ENCODE measurements at places on chromosomes 5 and 9. TPM values are rescaled to one million over a fixed set of nuclear protein-coding genes. Genes with fewer than 3 reads are reported as not detected.

GRCh38 chr5:141322261-141322660, 1.7 kb upstream of the TAF7 start:
- DNase-seq = no peak

- peak; percentile 78 for DNase-seq
These were observed 19.8 kb downstream of the DYNC2I2 start for GRCh38 chr9:128636556-128637530.

- no peak for DNase-seq
These were observed 269.7 kb downstream of the ISL1 start for GRCh38 chr5:51652980-51653379.

DNA sequence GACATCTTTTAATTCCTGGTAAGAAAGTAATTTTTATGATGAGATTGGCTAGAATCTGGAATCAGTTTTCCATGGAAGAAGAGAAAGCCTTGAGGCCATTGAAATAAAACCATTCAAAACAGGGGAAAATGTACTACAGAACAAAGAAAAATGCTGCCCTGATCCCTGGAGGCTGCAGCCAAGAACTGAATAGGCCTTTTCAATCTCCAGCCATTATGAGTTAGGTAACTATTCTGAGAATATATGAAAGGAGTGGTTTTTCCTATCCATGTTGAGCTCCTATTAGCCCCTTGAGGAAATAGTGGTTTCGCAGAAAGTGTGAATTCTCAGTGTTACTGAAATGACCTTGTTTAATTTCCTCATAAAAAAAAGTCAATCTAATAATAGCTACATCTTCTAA, 408.5 kb upstream of the GRAMD2B start:
- peak; percentile 12 for DNase-seq

DNA sequence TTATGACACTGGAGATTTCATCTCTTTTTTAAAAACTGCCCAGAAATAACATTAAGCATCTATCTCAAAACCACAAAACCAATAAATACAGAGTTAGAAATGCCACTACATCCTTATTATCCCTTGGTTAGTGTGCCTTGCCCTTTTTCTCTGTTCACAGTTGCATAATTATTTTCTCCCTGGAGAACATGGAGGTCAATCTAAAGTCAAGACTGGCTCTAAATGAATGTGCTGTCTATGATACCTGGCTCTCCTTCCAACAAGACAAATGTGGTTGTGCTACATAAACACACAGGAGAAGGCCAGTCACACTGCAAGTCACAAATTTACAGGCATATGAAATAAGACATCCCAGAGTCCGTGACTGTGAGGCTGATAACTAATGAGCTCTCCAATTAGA, 2.8 kb downstream of the FBN2 start:
- DNase-seq = peak; percentile 19

DNA sequence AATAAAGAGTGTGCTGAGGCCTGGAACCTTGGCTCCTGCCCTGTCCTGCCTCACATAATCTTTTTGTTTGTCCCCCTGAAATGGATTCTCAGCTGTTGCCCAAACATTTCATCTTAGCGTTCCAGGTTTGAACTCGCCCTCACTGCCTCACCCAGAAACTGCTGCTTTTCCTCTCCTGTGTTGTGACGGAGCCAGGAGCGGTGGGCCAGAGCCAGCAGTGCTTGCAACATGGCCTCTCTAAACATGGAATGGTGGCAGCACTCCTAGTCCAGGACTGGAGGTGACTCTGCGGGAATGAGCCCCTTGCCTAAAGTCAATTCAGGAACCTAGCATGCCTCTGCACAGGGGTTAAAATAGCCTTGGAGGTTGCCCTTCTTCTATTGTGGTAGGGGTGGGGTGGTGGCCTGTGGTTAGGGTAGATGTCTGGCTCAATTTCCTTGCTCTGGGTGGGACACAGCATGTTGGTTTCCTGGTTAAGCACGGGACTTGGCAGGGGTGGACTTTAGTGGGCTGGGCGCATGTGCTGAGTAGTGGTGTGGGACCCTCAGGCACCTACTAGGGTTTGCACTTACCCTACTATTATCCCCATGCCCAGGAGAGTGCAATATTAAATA, 101.6 kb downstream of the SLC25A46 start:
- DNase-seq = no peak

DNA sequence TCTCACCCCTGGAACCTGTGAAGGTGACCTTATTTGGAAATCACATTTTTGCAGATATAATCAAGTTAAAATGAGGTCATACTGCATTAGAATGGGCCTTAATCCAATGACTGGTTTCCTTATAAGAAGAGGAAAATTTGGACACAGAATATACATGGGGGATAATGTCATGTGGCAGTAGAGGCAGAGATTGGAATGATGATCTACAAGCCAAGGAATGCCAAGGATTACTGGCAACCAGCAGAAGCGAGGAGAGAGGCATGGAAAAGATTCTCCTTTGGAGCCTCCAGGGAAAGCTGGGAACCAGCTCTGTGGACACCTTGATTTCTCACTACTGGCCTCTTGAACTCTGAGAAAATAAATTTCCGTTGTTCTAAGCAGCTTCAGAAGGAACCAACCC, 20.2 kb upstream of the CEP78 start:
- no peak for DNase-seq

- peak; percentile 33 for DNase-seq
These were observed 1.1 kb downstream of the ARL15 start for GRCh38 chr5:54309276-54309675.

- no peak for DNase-seq
These were observed 571.7 kb downstream of the KCTD16 start for GRCh38 chr5:144742361-144742760.

DNA sequence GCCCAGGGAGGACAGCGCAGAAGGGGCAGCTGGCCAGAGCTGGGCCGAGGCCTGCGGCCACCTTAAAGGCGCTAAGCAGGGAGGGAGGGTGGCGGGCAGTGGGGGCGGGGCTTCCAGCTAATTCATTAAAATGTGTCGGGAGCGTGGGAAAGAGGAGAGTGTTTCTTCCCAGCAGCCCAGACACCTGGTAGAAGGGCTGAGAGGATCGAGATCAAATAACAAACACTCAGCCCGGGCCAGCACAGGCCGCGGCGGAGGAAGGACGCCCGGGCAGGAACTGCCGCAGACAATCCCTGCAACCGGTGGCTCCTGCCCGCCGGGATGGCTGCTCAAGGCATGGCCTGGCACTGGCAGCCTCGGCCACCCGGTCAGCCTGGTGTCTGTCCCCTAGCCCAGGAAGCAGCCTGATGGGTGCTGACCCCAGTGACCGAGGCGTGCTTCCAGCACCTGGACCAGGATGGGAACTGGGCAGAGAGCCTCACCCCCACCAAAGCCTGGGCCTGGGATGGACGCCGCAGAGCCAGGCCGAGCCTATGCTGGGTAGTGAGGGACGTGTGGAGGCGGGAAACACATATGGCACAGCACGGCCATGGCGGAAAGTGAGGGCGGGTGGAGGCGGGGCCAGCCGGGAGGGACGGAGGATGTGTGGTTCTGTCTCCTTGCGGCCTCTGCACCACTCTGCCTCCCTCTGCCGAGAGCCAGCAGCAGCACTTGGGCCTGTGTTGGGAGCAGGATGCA, 3.2 kb upstream of the NRARP start:
- peak; percentile 72 for DNase-seq

- DNase-seq = no peak
These were observed 278.1 kb upstream of the CD180 start for GRCh38 chr5:67474597-67475238.

GRCh38 chr9:95008151-95008771, 281.8 kb downstream of the AOPEP start:
- no peak for DNase-seq

- DNase-seq = peak; percentile 7
These were observed 192.7 kb downstream of the SMC2 start for GRCh38 chr9:104286799-104287198.

- no peak for DNase-seq
These were observed 571 bp upstream of the S1PR3 start for GRCh38 chr9:88990729-88991065.

GRCh38 chr5:43065387-43065947, 25.3 kb upstream of the ANXA2R start:
- DNase-seq = peak; percentile 75

SSBP2 gene
- total RNA-seq = 51.9 TPM

SV2C gene
- total RNA-seq = under 0.01 TPM

LCP2 gene
- 4.4 TPM for total RNA-seq

GFI1B gene
- total RNA-seq = 0.13 TPM

PRUNE2 gene
- 13.2 TPM for total RNA-seq

IFNB1 gene
- total RNA-seq = not detected

CTXN3 gene
- 2.8 TPM for total RNA-seq
